Stimulated activated CD4-positive, alpha-beta T cell treated with anti-CD3 and anti-CD28 coated beads, Interleukin-4, amount 100 ng/mL, for 24 hours (primary cell): ENCODE measurements at places on chromosomes 3 and 15.
A peak's percentile ranks its signal among the peaks of the same experiment; 100 is the strongest.

GRCh38 chr3:122104515-122105194 lies 49.5 kb downstream of the CD86 start:
- no peak for DNase-seq

DNA sequence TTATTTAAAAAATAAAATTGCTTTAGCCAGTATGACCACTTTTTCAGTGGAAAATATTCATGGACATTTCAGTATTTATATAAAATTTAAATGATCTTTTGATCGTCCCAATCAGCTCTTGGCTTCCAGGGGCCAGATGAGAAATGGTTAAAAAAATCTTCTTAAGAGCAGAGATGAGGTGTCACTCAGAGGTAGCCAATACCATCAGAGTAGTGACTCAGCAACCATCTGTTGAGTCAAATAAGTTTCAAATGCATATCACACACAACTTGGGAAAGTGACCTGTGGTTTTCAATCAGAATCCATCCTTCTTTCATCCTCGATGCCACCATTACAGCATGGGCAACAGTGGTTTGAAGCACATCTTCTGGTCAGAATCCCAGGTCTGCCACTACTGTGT lies 958.8 kb upstream of the NR2F2 start:
- DNase-seq: no peak

DNA sequence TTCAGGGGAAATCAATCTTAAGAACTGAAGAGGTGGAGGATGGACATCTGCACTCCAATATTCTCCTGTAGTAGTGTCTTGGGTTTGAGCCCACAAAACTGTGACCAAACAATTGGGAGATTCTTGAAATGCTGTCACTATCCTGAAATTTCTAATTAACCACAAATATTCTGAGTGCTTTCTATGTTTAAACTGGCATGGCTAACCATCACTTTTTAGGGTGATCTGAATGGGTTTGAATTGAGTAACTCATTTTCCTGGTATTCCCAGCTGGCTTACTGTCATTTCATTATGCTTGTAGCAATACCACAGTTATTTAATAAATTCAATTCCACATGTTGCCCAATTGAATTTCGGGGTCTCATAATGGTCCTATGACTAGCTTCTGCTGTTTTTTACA lies 216.9 kb upstream of the DCBLD2 start:
- DNase-seq: no peak

GRCh38 chr3:156657862-156658731 lies 16.3 kb upstream of the TIPARP start:
- no peak for DNase-seq

GRCh38 chr3:17033516-17034168 lies 148.9 kb downstream of the PLCL2 start:
- peak; percentile 18 for DNase-seq

GRCh38 chr15:45225506-45226273 lies 26.3 kb upstream of the SLC28A2 start:
- DNase-seq: no peak

- DNase-seq: no peak
Observed at GRCh38 chr3:188646592-188646991, 492.6 kb downstream of the LPP start.
